ENCODE measurements at places on chromosomes 2 and 18.

DNA sequence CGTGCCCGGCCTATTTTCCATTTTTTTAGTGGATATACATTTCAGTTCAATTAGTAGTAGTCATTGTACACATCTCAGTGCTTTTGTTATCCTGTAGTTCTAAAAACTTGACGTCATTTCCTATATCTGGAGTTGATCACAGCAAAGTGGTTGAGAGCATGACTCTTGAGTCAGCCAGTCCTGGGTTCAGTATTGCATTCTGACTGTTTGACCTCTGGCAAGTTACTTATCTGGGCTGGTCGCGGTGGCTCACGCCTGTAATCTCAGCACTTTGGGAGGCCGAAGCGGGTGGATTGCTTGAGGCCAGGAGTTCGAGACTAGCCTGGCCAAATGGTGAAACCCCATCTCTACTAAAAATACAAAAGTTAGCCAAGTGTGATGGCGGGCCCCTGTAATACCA is 50.4 kb upstream of the PPM1B start:
- no peak for DNase-seq

- DNase-seq: no peak
Measured at GRCh38 chr2:156492979-156493378, 56.8 kb downstream of the GPD2 start.

DNA sequence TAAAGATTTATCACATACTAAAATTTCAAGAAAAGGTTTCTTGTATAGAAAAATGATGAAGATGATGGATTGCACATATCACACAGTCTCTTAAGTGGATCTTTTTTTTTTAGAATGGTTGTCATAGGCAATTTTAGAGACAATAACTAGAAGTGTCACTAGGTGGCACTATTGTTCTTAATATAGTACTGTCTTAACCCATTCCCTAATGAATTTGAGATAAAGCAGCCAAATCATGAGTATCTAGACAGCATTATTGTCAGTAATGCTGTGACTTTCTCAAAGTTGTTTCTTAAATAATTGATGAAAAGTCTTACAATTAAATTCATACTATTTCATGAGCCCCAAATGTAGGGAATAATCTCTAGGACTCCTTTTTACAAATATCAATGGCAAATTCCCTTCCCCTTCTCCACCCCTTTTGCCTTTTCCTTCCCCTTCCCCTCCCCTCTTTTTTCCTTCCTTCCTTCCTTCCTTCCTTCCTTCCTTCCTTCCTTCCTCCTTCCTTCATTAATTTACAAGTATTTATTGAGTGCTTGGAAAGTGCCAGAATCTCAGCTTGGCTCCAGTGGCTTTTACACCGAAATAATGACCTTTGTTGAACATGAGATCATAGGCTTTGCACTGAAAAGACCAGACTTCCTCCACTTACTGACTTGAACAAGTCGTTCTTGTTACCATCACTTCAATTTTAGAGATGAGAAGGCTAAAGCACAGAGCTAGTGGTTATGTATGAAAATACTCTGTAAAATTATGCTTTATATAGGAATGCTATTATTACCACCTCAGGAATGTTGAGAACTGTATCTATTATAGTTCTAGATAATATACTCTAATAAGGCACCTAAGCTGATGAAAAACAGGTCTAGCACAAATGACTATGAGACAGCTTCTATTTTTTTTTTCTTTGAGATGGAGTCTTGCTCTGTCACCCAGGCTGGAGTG is 19.8 kb downstream of the MYL12B start:
- peak; percentile 83 for DNase-seq

DNA sequence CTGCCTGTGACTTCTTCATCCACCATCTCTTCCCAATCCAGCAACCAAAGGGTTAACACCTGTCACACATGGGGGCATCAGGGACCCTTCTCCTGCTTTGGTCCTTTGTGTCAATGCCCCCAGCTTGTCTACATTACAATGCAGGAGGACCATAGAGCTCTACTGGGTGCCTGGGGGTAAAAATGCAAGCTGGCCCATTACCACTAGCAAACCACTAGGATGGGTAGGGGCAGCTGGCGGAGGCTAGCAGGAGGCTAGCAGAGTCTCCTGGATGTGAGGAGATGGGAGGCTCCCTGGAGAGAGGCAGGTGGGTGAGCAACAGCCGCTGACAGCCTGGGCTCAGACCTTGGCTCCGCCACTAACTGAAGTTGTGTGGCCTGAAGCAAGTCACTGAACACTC is 153.4 kb upstream of the SKOR2 start:
- no peak for DNase-seq

DNA sequence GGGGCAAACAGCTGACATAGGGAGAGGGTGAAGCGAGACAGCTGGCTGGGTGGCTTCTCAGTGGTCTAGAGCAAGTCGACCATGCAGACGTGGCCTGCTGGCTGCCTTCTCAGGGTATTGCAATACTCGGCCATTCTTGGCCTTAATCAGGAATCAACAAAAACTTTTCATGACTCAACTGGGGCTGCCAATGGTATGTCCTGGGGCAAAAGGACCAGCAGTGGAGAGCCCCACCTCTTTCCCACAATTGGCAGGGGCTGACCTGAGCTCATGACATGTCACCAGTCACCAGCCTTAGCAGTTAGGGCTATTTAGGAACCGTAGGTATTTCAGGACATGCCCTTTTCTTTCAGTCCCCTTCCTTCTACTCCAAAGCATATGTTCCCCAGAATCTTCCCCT is 19.1 kb downstream of the PLA2R1 start:
- no peak for DNase-seq
